ENCODE measurements at places on chromosomes 2 and 18.

DNA sequence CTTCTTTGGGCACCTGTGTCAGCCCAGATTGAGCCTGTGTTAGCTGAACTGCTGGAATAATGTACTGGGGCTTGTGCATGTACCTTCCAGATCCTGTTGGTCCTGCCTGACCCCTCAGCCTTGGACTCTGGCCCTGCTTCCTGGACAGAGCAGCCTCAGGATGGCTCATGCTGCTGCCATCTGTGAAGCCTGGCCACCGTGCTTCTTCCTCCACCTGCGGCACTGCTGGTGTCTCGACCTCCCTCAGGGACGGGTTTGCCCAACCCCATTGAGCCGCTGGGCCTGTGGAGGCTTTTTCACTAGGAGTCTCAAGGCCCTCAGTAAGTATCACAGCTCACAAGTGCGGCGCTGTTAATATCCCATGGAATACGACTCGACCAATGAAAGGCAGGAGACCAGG, 342.7 kb downstream of the TGIF1 start:
- no peak for DNase-seq

- DNase-seq = no peak
These were observed 593.2 kb downstream of the ZEB2 start for GRCh38 chr2:143926736-143927135.

DNA sequence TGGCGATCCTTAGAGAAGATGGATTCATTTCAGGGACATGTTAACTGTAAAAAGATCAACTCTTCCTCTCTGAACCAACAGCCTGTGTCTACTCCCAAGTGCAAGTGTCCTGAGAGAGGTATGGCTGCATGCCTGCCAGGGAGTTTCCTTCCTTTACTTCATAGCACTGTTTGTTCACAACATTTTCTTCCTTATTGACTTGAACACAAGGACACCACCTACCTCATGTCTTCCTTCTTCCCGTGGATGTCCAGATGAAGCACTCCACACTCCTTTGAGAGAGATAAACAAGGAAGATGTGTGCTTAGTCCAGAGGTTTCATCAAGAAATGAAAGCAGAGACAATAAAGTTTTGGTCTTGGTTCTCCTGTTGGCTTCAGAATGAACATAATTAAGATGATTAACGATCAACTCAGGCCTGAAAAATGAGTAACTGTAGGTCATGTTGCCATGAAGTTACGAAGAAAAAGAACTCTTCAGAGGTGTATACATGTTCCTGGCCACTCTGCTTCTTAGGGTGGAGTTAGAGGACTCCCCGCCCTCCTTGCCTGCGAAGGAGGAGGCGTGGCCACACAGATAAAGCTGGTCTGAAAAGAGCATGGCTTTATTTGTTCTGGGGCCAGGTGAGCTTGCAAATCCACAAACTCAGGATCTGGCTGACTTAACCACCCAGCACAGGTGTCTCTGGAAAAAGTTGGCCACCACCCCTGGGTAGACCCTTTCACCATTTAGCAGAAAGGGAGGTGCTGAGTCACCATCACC, 155.0 kb upstream of the KCTD1 start:
- no peak for DNase-seq

GRCh38 chr2:27852691-27853090, 37.5 kb downstream of the RBKS start:
- DNase-seq = no peak

GRCh38 chr18:48026216-48026615, 95.8 kb upstream of the SMAD2 start:
- DNase-seq = no peak

GRCh38 chr2:69721022-69721421, 20.9 kb upstream of the ANXA4 start:
- no peak for DNase-seq

GRCh38 chr18:8818982-8819381, 113.6 kb downstream of the MTCL1 start:
- DNase-seq = no peak

GRCh38 chr2:8542381-8543059, 139.3 kb upstream of the ID2 start:
- no peak for DNase-seq

- no peak for DNase-seq
These were observed 77.6 kb downstream of the FHOD3 start for GRCh38 chr18:36375118-36375517.

- no peak for DNase-seq
These were observed 84.1 kb downstream of the CAPN13 start for GRCh38 chr2:30722936-30723725.

DNA sequence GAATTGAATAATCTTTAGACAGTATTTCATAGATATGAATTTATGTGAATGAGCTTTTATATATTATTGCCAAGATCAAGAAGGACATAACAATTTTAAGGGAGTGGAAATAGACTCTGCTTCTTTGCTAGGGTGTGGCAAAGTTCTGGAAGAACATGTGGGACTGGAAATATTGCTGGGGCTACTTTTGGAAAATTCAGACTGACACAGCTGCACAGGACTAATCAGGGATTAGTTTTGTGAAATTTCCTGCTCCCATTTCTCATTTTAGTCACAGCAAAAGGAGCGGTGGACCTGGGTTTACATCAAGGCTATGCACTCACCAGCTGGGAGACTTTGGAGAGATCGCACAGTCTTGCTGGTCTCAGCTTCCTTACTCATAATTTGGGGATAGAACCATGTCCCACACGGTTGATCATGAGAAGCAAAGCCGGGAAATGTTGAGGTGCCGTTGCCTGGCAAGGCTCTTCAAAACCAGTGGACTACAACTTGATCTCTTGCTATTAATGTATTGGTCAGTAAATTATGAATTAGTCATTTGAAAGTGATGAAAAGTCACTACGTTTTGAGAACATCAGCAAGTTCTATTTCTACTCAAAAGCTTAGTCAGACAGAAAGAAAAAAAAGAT, 42.4 kb downstream of the IL1RL2 start:
- no peak for DNase-seq
